ENCODE measurements at places on chromosomes 6 and 20. TPM values are rescaled to one million over a fixed set of nuclear protein-coding genes. Genes with fewer than 3 reads are reported as not detected.

SIRPB1 gene
- 6.0 TPM for total RNA-seq

DNA sequence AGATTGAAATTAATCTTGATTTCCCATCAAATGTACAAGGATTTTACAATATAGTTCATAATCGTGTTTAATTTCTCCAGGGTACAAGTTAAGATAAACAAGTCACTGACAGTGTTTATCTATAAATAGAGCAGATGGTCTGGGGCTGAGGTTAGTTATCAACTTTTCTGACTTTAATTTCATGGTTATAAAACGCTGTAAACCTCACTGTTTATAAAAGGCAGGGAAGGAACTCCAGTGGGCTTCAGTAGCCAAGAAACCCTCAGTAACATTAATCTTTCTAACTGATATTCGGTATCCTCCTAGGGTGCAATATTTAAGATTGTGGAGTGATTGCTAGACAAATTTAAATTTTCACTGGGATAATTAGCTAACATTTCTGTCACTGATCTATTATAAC is 68.6 kb downstream of the GFRAL start:
- no peak overlapping the region for H3K4me3 ChIP-seq
- H3K4me1 ChIP-seq: no peaks in the 10 kb centered on the region
- DNase-seq: no peak
- H3K27ac ChIP-seq: no peak overlapping the region
- no peaks in the 10 kb centered on the region for H3K27me3 ChIP-seq

GRCh38 chr6:26232306-26232939 is 132.6 kb upstream of the BTN3A2 start:
- DNase-seq: no peak
- H3K4me3 ChIP-seq: peak overlapping the region; percentile 82
- peaks cover 38% of the 10 kb centered on the region for H3K4me1 ChIP-seq
- H3K27ac ChIP-seq: peak overlapping the region; percentile 98
- H3K36me3 ChIP-seq: peaks cover 2% of the 10 kb centered on the region

DNA sequence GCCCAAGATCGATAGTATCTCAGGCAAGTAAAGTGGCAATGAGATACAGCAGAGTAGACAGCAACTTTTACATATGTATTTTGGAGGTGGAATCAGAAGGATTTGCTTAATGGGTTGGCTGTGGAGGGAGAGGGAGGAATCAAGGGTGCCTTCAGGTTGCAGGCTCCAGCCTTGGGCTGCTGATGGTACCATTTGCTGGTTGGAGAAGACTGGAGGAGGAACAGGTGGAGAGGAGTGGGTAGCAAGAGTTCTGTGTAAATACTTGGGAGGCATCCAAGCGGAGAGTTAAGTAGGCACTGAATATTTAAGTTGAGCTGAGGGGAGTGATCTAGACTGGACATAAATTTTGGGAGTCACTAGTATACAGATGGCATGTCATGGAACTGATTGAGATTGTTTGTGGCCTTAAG is 5.2 kb downstream of the BICRAL start:
- no peak overlapping the region for H3K27ac ChIP-seq
- peaks cover 44% of the 10 kb centered on the region for H3K4me1 ChIP-seq
- H3K36me3 ChIP-seq: peaks cover 32% of the 10 kb centered on the region
- DNase-seq: no peak
- H3K4me3 ChIP-seq: no peak overlapping the region

GRCh38 chr6:105981002-105981887 is 104.9 kb upstream of the PRDM1 start:
- DNase-seq: peak; percentile 78
- peak overlapping the region; percentile 95 for H3K27ac ChIP-seq
- H3K4me3 ChIP-seq: peak overlapping the region; percentile 95
- H3K36me3 ChIP-seq: peaks cover 58% of the 10 kb centered on the region
- no peaks in the 10 kb centered on the region for H3K27me3 ChIP-seq

C20orf96 gene
- 8.2 TPM for total RNA-seq

LAMA2 gene
- total RNA-seq: 0.02 TPM

DNA sequence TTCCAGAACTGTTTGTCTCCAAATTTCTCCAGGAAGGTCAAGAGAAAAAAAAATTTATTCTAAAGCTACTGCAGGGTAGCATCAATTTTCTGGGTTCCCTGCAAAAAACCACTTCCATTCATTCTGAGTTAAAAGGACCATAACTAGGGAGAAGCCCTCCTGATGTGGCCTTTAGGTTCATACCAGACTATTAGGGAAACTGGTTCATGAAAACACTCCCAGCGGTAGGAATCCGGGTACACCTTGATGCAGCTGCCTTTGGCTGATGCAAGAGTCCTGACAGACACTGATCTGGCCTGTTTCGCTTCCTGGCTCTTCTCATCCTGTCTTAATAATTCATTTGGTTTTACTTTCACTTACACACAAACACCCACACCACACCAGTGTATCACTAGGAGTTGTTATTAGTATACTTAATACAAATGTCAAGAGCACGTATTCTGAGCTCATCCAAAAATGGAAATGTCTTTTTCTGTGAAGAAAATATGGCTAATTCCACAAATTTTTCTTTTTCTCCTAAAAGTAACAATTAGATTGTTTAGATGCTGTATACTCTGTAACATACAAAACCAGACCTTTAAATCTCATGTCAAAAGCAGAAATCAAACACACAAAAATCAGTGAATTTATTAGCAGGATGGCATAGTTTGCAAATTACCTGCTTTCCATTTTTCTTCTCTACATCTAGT is 38.4 kb upstream of the ARHGAP18 start:
- peak overlapping the region; percentile 72 for H3K4me3 ChIP-seq
- H3K27ac ChIP-seq: peak overlapping the region; percentile 92
- peak; percentile 82 for DNase-seq
- peaks cover 1% of the 10 kb centered on the region for H3K36me3 ChIP-seq
- H3K27me3 ChIP-seq: no peaks in the 10 kb centered on the region

GRCh38 chr20:9160757-9161156 is 91.9 kb downstream of the PLCB4 start:
- no peaks in the 10 kb centered on the region for H3K4me1 ChIP-seq
- H3K4me3 ChIP-seq: no peak overlapping the region
- no peak overlapping the region for H3K27ac ChIP-seq
- no peaks in the 10 kb centered on the region for H3K36me3 ChIP-seq

- H3K4me3 ChIP-seq: no peak overlapping the region
- H3K27me3 ChIP-seq: peaks cover 5% of the 10 kb centered on the region
- DNase-seq: no peak
- H3K27ac ChIP-seq: no peak overlapping the region
Observed at GRCh38 chr6:10687582-10687981, 6.8 kb downstream of the C6orf52 start.

- peak overlapping the region; percentile 66 for H3K4me3 ChIP-seq
- H3K27me3 ChIP-seq: peaks cover 84% of the 10 kb centered on the region
- peak; percentile 55 for DNase-seq
- H3K27ac ChIP-seq: peak overlapping the region; percentile 5
- H3K36me3 ChIP-seq: peaks cover 4% of the 10 kb centered on the region
- peaks cover 30% of the 10 kb centered on the region for H3K4me1 ChIP-seq
Observed at GRCh38 chr6:28586962-28587745, 61.5 kb downstream of the GPX5 start.

PRL gene
- total RNA-seq: not detected

DNA sequence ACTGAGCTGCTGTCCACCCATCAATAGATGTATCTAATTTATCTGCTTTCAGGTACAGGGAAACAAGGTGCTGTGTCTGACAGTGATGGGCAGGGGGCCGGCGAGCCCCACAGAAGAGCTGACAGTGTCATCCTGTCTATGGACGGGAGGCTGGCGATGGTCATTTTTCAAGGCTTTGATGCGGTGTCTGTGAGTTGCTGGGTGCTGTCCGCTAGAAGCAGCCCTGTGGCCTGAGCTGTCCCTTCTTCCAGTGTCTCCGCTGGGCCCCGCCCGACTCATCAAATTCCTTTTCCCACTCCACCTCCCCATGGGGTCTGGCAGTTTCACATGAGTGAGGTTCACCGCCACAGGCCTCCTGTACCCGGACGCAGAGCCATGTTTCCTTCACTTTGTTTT is 161.4 kb upstream of the PMEPA1 start:
- DNase-seq: peak; percentile 12
- no peak overlapping the region for H3K27ac ChIP-seq
- H3K36me3 ChIP-seq: no peaks in the 10 kb centered on the region
- H3K27me3 ChIP-seq: peaks cover 7% of the 10 kb centered on the region
- no peaks in the 10 kb centered on the region for H3K4me1 ChIP-seq
- H3K4me3 ChIP-seq: no peak overlapping the region

DNA sequence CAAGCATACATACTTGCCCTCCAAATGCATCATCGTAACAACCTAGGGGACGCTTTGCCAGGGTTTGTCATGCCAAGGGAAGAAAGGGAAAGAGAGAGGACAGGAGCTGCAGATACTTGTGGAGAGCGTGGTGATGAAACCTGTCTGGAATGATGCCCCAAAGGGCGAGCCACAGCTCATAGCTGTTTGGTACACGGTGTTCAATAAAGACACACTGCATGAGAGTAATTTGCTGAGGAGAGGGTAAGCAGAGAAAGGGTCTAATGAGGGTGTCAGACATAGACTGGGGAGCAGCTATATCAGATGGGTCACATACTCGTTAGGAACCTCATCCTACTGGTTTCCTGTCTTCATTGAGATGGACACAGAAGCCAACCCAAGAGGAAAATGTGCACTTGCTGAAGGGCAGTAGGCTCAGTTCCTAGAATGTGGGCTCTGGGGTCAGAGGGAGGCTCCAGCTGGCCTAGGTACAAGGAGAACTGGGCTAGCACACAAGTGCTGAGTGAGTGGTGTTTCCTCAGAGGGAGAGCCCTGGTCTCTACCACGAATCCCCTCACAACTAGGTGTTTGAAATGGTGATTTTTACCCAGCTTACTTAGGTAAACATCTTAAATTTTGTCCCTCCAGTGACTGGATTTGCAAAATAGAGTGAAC is 5.2 kb upstream of the FOXO3 start:
- H3K4me3 ChIP-seq: no peak overlapping the region
- H3K4me1 ChIP-seq: peaks cover 12% of the 10 kb centered on the region
- H3K27ac ChIP-seq: no peak overlapping the region
- H3K36me3 ChIP-seq: no peaks in the 10 kb centered on the region
- peaks cover 22% of the 10 kb centered on the region for H3K27me3 ChIP-seq
- DNase-seq: no peak

CGA gene
- total RNA-seq: not detected

DNA sequence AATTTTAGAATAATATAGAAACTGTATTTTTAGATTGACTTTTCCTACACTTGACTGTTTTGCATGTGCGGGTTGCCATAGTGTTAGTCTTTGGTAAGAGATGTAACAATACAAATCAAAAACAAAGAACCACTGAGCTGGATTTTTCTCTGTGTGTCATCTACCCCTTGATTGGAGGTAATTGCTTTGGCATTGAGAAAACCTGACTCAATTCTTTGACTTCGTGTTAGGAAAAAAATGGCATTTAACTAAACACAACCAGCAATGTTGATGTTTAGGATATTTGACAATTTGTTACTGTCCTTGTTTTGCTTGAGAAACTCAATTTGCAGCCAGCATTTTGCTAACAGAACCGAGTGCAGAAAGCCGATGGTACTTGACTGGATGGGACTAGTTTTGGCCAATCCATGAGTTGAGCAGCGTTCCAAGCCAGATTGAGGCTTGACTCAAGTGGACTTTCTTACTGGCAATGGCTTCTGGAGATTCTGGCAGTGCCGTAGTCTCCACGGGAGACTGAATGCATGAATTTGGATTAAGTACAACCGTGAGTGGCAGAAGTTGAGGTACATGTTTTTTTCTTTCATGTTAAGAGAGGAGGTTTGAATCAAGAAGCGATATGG is 17.1 kb downstream of the TPBG start:
- no peaks in the 10 kb centered on the region for H3K36me3 ChIP-seq
- peaks cover 8% of the 10 kb centered on the region for H3K27me3 ChIP-seq
- DNase-seq: no peak
- no peak overlapping the region for H3K4me3 ChIP-seq
- H3K4me1 ChIP-seq: no peaks in the 10 kb centered on the region
- no peak overlapping the region for H3K27ac ChIP-seq

- no peaks in the 10 kb centered on the region for H3K27me3 ChIP-seq
- no peak for DNase-seq
- H3K27ac ChIP-seq: no peak overlapping the region
- no peak overlapping the region for H3K4me3 ChIP-seq
Observed at GRCh38 chr6:109452181-109452580, 3.4 kb downstream of the MICAL1 start.

DNA sequence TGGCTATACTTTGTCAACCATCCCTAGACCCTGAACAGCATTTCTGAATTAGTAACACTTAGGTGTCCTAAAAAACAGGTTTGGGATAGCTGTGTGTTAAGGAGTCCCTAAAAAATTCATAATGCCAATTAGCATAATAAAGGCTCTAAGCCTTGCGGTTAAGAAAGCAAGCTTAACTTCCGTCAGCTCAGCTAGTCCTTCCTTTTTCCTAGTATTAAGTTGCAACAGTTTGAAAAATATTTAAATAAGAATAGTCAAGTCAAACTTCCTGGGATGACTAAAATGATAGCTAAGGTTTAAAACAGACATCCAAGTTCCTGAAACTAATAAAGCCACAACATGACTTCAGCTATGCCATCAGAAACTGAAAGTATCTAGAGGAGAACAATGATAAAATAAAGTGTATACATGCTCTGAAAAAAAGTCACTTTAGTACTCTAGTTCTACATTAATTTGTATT is 3.5 kb downstream of the AKIRIN2 start:
- peaks cover 51% of the 10 kb centered on the region for H3K4me1 ChIP-seq
- H3K27ac ChIP-seq: peak overlapping the region; percentile 94
- no peaks in the 10 kb centered on the region for H3K27me3 ChIP-seq
- H3K4me3 ChIP-seq: peak overlapping the region; percentile 95

DNA sequence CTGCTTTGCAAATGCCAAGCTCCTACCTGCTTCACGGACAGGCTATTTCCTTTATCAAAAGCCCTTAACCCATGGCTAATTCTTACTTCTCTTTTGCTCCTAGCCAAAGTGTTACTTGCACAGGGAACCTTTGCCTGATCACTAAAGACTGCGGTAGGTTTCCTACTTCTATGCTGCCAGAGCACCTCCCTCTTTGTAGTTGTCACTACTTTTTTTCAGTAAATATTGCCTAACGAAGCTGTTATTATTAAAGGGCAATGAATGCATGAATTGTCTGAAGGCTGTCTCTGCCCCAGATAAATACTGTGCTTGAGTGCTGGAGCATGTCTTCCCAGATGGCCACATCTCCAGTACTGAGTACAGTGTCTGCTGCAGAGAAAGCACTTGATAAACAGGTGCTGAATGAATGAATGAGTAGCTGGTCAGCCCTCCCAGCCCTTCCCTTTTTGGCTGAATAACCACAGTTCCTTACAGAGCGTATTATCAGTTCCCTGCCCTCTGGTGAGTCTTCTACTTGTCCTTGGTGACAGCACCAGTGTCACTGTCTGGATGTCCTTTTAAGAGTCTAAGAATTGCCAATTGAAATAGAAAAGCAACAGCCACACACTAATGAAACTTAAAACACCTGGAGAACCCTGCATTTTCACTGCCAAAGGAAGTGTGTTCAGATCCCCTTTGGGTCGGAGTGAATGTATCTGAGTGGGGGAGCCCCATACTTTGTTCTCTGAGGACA is 73.6 kb upstream of the TRAF3IP2 start:
- peaks cover 50% of the 10 kb centered on the region for H3K36me3 ChIP-seq
- no peak overlapping the region for H3K4me3 ChIP-seq
- no peak for DNase-seq
- H3K4me1 ChIP-seq: peaks cover 8% of the 10 kb centered on the region

GRCh38 chr6:34570066-34570833 is 14.1 kb upstream of the SPDEF start:
- no peaks in the 10 kb centered on the region for H3K27me3 ChIP-seq
- H3K4me3 ChIP-seq: no peak overlapping the region
- no peaks in the 10 kb centered on the region for H3K36me3 ChIP-seq
- no peak for DNase-seq

EDEM2 gene
- 25.6 TPM for total RNA-seq

GRCh38 chr20:8670893-8671215 is 398.0 kb upstream of the PLCB4 start:
- no peak for DNase-seq
- no peaks in the 10 kb centered on the region for H3K27me3 ChIP-seq
- H3K4me3 ChIP-seq: no peak overlapping the region
- no peaks in the 10 kb centered on the region for H3K36me3 ChIP-seq
- no peaks in the 10 kb centered on the region for H3K4me1 ChIP-seq
